ENCODE measurements at places on chromosomes 4 and X.

GRCh38 chr4:175326796-175327195 is 408.6 kb downstream of the ADAM29 start:
- DNase-seq, result no peak

GRCh38 chr4:108382751-108383150 is 214.0 kb upstream of the LEF1 start:
- DNase-seq, result no peak

GRCh38 chr4:170134821-170135220 is 45.1 kb upstream of the AADAT start:
- DNase-seq, result no peak

- no peak for DNase-seq
These were observed 14.0 kb downstream of the SLIT2 start for GRCh38 chr4:20265726-20266125.

GRCh38 chr4:141376769-141377168 is 156.1 kb downstream of the ZNF330 start:
- no peak for DNase-seq

DNA sequence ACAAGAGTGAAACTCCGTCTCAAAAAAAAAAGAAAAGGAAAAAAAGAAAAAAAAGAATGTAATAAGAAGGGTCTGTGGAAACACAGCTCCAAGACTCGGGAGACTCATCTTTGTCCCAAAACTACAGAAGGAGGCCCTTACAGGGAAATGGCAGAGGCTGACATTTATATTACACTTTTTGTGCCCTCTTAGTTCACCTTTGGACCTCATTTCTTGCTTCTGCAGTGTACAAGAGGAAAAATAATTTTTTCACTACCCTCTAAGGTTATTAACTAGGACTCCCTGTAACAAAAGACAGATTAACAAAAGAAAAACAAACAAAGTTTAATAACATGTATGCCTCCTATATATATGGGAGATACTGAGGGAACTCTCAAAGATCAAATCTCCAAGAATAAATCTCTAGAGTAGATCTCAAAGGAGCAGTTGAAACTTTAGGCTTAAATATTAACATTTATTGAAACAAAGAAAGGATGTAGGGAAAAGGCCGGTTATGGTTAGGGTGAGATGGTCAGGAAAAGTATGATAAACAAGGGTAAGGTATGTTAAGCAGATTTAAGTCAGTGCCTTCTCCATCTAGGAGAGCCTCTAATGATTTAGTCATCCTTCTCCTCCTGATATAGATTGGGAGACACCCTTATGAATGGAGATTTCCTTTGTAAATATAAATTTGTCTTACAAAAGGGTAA is 121.3 kb upstream of the JADE1 start:
- no peak for DNase-seq

GRCh38 chrX:17025621-17026302 is 79.3 kb downstream of the REPS2 start:
- no peak for DNase-seq

DNA sequence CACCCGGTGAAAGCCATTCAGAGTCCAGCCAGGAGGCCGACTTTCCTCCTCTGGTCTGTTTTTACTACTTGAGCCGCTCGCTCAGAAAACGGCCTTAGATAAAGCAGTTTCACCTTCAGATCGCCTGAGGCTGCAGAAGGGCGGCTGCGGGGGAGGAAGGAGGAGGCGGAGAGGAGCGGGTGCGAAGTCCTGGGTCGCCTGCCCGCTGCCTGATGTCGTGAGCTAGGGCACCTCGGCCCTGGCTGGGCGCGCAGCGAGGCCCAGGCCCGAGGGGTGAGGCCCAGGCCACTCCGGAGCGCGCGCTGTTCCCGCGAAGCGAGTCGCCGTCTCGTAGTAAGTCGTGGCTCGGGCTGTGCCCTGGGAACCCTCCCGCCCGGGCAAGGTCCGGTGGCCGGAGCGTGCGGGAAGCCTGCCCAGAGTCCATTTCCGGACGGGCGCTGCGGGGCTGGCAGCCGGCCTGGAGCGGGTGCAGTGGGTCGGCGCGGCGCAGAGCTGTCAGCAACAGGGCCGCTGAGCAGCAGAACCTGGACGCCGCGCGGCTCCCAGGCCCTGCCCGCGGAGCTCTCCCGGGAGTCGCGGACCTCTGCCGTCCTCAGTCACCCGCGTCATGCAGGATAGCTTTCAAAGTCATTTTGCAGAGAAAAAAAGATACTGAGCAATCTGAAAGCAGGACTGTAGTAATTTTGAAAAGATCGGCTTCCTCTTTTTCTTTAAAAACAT is 18.6 kb downstream of the TRIM2 start:
- DNase-seq, result peak; percentile 59

- DNase-seq, result no peak
These were observed 76.8 kb upstream of the PSAPL1 start for GRCh38 chr4:7511525-7511924.

- no peak for DNase-seq
These were observed 52.5 kb downstream of the TRPC5OS start for GRCh38 chrX:111928456-111928855.

DNA sequence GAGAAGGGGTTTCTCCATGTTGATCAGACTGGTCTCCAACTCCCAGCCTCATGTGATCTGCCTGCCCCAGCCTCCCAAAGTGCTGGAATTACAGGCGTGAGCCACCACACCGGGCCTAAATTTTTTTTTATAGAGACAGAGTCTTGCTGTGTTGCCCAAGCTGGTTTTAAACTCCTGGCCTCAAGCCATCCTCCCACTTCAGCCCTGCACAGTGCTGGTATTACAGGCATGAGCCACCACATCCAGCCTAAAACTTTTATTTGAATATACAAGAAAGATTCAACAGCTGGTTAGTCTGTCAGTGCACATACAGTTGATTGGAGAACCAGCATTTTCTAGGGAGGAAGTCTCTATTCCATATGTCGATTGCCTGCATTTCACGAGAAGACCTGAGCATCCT is 91.2 kb downstream of the LRP2BP start:
- DNase-seq, result no peak

GRCh38 chr4:70991596-70991995 is 1.9 kb upstream of the DCK start:
- no peak for DNase-seq

DNA sequence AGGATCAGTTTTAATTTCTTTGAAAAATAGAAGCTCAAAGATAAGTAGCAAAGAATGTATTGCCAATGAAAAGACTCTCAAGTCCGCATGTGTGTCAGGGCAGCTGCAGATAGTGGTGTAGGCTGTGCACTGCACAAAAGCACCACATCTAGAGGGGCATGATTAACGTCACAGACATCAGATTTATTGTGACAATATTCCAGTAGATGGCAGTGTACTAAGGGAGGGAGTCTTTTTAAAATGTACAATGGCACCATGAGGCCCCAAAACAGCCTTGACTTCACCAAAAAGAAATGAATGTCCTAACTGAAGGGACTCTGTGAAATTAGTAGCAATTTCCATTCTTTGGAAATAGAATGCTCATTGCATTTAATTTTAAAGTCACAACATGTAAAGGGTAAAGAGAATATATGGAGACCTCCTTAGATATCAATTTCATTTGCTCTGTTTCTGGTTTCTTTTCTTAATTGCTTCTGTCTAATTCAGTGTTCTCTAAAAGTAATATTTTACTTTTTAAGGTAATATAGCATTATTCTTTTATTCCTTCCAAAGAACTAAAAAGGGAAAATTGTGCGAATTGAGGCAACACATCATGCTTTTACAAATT is 98.4 kb downstream of the ZNF827 start:
- DNase-seq, result peak; percentile 73

DNA sequence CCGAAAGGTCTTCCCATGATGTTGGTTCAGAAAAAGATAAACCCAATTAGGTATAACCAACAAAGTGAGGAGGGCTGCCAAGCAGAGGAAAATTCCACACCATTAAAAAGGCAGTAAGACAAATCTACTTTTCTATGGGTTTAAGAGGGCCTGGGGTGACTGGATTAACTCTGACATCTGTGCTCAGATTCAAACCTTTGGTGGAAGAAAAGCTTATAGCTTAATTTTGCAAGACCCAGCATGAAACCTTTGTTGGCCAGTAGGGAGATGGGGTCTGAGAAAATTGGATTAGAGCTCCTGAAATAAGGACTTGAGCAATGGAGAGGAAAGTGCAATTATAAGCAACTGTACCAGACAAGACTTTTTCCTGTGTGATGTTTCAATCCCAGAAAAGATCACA is 104.2 kb downstream of the KDR start:
- DNase-seq, result no peak

GRCh38 chr4:5004496-5004895 is 14.8 kb downstream of the CYTL1 start:
- no peak for DNase-seq

DNA sequence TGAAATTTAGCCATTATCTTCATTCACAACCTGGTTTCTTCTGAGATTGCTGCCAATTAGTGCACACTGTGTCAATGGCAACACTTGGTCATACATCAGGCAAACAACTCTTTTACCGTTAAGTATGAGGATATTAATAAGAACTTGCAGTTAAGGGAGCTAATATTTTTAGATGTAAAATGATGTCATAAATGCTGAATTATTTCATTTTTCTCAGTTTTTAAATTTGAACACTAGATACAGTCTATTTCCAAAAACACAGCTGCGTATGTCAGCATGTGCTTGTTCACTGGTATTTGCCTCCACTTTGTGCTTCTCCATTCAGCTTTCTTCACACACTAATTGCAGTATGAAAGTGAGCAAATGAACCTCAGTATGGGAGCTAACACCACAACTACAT is 1.6 kb downstream of the KLHL13 start:
- DNase-seq, result no peak

DNA sequence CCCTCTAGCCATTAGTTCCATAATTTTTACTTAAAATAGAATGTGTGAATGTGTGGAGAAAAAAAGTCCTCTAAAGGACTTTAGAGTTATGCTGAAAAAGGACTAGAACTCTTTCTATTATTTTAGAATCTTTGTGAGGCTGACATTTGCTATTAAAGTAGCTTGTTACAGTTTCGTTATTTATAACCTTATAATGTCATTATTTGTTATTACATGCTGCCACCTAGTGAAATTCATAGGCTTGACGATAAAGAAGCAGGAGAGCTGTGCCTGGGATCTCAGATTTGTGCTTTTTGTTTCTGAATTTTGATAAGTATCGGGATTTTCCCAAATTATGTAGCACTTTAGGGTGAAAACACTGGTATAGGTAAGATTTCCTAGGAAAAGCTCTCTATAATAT is 38.5 kb upstream of the TAPT1 start:
- peak; percentile 72 for DNase-seq

- no peak for DNase-seq
These were observed 79.4 kb upstream of the SMIM10 start for GRCh38 chrX:134911348-134911747.

DNA sequence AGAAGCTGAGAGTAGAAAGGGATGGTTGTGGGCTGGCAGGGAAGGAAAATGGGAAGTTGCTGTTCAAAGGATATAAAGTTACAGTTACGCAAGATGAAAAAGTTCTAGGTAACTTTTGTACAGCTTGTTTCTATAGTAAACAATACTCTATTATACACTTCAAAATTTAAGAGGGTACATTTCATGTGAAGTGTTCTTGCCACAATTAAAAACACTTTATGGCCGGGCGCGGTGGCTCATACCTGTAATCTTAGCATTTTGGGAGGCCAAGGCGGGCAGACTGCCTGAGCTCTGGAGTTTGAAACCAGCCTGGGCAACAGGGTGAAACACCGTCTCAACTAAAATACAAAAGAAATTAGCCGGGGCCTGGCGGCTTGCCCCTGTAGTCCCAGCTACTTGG is 623.6 kb downstream of the STIM2 start:
- DNase-seq, result no peak

- no peak for DNase-seq
These were observed 139.8 kb upstream of the KIT start for GRCh38 chr4:54517781-54518444.

DNA sequence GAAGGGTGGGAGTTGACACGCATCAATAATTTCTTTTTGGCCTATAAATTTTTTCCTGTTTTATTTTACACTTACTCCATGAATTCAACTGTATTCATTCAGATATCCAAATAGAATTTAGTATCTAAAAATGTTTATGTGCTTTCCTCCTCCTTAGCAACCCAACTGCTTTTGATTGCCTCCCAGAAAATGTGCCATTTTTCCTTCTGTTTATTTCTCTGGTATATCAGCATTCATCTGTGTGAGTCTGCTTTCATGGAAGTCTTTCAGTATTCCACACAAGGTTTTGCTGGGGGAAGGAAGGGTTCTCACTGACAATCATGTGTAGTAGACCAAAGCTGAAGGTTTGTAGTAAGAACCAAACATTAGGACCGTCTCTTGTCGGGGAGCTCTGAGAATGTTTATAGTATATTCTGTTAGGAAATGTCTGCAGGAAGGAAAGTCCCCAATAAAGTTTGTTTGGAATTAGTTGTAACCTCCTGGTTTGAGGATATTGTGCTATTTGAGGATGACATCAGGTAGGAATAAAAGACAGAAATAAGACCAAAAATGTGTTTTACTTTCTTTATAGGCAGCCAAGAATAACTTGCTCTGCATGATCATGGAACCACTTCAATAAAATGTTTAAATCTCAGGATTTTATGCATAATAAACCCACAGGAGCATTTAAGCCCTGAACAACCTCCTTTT is 673.6 kb upstream of the INTU start:
- no peak for DNase-seq

- DNase-seq, result no peak
These were observed 16.6 kb downstream of the COQ2 start for GRCh38 chr4:83267830-83268475.

- no peak for DNase-seq
These were observed 296.7 kb upstream of the CASK start for GRCh38 chrX:42220083-42220482.

DNA sequence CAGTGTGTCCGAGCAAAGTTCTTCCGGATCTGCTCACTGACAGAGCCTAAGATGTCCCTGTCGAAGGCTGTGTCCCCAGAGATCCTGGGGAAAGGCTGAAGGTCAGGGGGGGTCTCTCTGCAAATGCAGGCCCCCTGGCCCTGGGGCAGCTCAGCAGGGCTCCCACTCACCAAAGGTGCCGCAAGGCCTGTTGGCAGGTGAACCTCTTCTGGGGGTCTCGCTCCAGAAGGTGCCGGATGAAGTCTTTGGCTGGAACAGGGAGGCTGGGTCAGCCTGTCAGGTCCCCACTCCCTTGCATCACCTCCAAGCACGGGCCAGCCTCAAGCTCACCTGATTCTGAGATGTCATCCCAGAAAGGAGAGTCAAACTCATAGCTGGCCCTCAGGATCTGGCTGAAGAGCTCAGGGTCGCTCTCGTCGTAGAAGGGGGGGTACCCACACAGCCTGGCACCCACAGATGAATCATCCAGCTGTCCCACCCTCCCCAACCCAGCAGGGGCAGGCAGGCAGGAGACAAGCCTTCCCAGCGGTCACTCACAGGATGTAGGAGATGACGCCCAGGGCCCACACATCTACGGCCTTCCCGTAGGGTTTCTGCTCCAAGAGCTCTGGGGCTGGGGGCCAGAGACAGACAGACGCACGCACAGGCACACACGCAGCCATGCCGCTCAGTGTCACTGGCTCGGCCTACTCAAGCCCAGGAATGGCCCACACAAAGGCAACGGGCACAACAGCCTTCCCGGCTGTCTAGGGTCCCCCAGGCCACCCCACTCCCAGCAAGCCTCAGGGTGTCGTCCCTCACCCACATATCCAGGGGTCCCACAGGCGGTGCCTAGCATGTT is 2.6 kb downstream of the PNCK start:
- DNase-seq, result no peak

- no peak for DNase-seq
These were observed 45.8 kb downstream of the ANXA10 start for GRCh38 chr4:168138143-168138542.

- DNase-seq, result no peak
These were observed 162.1 kb downstream of the PCDH18 start for GRCh38 chr4:137370206-137370633.

- DNase-seq, result no peak
These were observed 89.5 kb downstream of the GLRA3 start for GRCh38 chr4:174739576-174739975.

Measured in midbrain (tissue), 1 donor.